ENCODE measurements at places on chromosomes 6 and 20.

DNA sequence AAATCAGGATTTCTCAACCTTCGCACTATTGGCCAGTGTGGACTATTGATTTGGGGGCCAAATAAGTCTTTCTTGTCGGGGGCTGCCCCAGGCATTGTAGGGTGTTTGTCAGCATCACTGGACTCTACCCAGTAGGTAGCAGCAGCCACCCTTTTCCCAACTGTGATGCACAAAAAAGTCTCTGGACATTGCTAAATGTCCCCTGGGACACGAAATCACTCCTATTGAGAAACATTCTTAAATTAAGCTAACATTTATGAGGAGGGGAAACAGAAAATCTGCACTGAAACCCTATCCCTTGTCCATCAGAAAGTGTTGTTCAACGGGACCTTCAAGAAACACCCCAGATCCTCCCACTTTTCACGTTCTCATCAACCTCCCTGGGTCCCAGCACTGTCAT is 54.2 kb downstream of the NFATC2 start:
- no peak for DNase-seq

GRCh38 chr6:119043783-119044182 is 34.7 kb downstream of the FAM184A start:
- no peak for DNase-seq

GRCh38 chr6:154367839-154368695 is 11.5 kb upstream of the IPCEF1 start:
- DNase-seq, result no peak

- no peak for DNase-seq
Observed at GRCh38 chr6:142942238-142942637, 2.7 kb downstream of the HIVEP2 start.
